ENCODE measurements at places on chromosomes 7 and 10. TPM values are rescaled to one million over a fixed set of nuclear protein-coding genes. Genes with fewer than 3 reads are reported as not detected.

DNA sequence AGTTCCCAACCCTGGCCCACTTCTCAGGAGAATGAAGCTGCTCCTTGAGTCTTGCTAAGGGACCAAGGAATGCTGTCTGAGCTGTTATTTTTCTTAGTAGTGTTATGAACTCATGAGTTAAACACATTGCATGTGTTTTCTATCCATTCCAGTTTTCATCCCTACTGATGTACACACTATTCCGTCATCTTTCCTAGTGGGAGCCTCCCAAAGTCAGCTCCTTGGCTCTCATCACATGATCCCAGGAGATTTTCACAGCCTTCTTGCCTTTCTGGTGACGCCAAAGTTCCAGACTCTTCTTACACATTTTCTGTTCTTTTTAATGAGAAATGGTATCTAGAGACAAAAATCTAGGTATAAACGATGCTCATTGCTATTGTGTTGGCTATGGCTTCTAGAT is 8.4 kb upstream of the C10orf71 start:
- no peak for DNase-seq

- DNase-seq, result no peak
Measured at GRCh38 chr7:29495653-29496052, 68.0 kb upstream of the PRR15 start.

Gene ZNF138
- 17.0 TPM for total RNA-seq

Gene P4HA1
- 110 TPM for total RNA-seq

Gene STK32C
- total RNA-seq, result 22.5 TPM

Gene GOLGA7B
- total RNA-seq, result 5.1 TPM

All from Caki2 (cell line).